ENCODE measurements at places on chromosomes 2 and 18.

DNA sequence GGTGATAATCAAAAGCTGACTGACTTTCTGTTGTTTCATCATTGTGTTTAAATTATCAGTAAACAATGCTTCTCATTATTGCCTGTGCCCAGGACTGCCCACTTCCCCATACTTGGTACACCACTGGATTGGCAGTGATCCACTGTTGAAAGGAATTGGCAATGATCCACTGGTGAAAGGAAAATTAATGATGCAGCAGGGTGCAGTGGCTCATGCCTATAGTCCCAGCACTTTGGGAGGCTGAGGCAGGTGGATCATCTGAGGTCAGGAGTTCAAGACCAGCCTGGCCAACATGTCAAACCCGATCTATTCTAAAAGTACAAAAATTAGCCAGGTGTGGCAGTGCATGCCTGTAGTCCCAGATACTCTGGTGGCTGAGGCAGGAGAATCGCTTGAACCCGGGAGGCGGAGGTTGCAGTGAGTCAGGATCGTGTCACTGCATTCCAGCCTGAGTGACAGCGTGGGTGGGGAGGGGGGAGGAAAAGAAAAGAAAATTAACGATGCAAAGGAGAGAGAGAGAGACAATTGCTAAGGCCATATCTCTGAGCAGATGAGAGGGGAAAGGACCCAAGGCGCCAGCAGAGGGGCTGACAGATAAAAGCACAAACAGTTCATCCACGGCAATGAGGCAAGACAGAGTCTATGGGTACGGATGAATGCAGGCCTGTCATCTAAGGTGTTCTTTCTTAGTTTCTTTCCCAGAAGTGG is 10.2 kb upstream of the GTF2A1L start:
- DNase-seq, result no peak

DNA sequence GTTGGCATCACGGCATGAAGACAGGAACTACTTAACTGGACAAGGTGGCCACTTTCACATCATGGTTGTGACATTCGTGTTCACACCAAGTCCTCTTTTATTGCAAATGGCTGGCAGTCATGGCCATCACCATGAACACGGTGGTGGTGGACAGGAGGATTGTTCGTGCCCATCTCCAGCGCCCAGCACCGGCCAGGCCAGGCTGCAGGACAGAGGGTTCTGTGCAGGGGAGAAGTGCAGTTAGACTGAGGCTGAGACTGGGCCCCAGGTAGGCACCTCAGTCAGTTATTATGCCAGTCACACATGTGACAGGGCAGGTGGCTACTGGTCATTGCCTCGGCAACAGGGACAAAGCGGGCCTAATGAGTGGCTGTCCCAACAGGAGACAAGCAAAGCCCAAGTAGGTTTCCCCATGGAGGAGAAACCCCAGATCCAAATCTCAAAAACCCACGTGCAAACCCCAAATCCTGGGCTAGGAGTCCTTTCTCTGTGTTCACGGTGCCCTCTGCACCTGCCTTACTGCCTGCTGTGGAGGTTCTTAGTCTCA is 468.1 kb upstream of the MYT1L start:
- no peak for DNase-seq

DNA sequence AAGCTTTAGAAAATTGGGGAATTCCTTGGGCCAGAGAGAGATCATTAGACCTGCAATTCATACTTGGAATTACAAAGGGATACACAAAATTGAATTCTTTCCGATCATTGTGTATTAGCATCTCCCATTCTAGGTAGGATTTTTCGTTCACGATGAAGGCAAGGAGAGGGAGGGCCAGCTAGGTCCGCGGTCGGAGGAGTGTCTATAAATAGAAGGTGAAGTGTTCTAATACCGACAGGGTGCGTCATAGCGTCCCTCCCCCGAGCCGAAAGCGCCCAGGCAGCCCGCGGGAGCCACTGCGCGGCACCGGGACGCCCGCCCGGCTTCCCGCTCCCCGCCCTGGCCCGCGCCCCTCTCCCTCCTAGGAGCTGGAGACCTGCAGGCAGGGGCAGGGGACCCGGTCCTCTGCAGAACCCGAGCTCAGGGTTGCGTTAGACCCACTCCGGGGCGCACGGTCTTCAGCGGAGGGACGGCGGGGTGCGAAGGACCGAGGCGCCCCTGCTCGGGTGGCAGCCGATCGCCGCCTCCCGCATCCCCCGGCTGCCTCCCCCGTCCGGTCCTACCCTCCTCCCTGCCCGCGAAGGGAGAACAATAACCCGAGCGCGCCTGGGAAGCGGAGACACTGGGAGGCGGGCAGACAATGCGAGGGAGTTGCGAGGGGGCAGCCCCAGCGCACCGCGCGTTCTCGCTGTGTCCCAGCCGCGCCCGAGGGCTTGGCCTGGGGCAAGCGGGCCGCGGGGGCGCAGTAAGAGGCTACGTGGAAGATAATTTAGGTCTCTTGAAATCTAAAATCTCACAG is 114.2 kb upstream of the SERTAD2 start:
- peak; percentile 59 for DNase-seq

DNA sequence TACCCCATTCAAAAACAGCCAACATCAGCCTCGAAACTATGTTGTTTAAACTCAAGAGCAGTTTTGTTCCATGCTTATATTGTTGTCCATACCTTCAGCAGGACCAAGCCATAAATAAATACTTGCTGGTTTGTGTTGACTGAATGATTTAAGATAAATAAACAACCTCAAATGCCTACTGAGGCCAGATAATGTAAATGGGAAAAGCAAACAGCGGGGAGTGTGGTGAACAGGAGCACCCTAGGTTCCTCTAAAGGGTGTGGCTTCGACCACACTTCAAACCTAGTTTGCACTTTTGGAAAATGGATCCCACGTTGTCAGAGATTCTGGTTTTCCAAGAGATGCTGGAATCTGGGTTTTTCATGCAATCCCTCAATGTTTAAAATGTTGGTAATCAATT is 1.7 kb upstream of the PMAIP1 start:
- no peak for DNase-seq

GRCh38 chr2:147327613-147328012 is 517.2 kb upstream of the ACVR2A start:
- DNase-seq, result no peak

DNA sequence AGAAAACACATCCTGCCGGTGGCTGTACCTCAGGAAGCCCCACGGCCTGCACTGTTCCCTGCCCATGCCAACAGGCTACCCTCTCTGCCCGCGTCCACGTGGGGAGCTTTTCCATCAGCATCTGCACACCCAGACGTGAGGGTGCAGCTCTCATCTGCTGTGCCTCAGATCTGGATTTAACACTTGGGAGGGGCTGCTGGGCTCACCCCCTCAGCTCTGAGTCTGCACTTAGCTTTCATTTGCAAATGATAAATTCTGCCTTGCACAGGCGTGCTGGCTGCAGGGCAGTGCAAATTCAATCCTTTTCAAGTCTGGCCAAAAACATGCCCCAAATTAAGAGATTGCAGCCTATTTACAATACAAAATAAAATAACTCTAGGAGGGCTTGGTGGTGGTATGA is 245.7 kb downstream of the TWIST2 start:
- DNase-seq, result no peak

Measured in stimulated activated CD8-positive, alpha-beta memory T cell treated with anti-CD3 and anti-CD28 coated beads, Interleukin-7, amount 100 ng/mL, for 1 hour (primary cell).